ENCODE measurements at places on chromosomes 6 and 20. TPM values are rescaled to one million over a fixed set of nuclear protein-coding genes. Genes with fewer than 3 reads are reported as not detected.

GRCh38 chr6:140281236-140281635, 906.8 kb upstream of the CITED2 start:
- no peak for DNase-seq

DNA sequence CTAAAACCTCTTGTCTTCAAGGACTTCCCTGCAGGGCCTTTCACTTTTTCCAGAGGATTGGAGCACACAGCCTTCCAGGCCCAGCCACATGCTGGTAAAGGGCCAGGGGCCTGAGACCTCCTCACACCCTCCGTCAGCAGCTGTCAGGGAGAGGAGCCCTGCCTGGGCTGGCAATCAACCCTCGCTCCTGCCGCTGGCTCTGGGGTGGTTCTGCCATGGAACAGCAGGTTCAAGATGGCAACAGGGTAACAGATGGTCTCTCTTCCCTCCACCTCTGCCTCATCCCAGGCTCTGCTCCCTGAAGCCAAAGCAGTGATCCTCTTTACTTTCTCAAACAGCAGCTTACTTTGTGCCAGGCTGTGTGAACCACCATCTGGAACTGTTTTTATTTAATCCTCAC, 23.8 kb downstream of the PCNA start:
- DNase-seq, result no peak

- DNase-seq, result peak; percentile 83
These were observed 13.3 kb upstream of the RBPJL start for GRCh38 chr20:45293041-45294002.

DNA sequence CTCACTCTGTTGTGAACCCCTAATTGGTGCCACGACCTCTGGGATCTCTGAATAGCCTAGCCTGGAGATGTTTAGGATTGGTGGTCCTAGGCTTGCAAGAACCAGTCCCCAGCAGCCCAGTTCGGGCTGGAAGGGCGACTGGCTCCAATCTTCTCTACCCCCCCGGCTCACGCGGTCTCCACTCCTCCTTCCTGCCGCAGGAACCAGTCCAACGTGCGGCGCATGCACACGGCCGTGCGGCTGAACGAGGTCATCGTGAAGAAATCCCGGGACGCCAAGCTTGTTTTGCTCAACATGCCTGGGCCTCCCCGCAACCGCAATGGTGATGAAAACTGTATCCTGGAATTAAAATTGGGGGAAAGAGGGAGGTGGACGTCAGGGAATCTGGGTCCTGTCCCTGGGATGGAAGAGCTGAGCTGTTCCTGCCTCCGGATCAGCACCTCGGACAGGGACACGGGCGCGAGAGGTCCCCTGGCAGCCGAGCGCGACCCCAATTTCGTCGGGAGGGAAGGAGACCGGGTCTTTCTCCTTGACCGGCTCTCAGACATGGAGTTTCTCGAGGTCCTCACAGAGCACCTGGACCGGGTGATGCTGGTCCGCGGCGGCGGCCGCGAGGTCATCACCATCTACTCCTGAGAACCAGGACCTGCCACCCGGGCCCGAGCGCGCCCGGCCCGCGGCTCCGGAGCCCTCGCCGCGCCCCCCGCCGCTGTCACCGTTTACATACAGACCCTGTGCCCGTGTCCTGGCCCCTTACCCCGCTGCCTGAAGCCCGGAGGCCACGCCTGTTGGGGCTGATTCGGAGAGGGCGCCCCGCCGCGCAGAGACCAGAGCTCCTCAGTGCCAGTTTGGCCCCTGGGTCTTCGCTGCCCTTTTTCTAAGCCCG, 28.2 kb downstream of the SLC12A5 start:
- no peak for DNase-seq

Gene PHF3
- 28.8 TPM for total RNA-seq

GRCh38 chr20:21796059-21796458, 90.6 kb downstream of the PAX1 start:
- DNase-seq, result no peak

- DNase-seq, result no peak
These were observed 32.7 kb upstream of the MCM3 start for GRCh38 chr6:52317211-52317610.

Gene GJA10
- not detected for total RNA-seq

- no peak for DNase-seq
These were observed 157.3 kb downstream of the BTBD9 start for GRCh38 chr6:38482466-38482865.

DNA sequence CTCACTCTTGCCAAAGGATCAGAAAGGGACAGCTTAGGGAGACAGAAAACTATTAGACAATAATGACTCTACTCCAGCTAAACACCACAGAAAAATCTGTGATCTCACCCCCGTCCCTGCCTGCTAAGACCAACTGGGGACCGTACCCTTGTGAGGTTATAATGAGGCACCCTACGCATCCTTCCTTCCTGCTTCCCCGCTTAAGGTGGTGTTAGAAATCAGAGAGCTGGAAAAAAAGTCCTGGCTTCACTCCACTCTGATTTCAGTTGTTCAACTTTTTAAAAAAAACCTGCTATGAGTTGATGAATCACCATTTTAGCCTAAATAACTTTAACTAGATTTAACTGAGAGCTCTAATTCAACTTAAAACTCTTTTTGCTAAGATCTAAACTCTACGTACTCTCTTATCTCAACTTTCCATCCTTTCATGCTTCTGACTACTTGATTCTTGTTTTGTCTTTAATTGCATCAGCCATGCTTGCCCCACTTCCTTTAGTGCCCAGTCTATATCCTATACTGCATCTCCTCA, 35.8 kb upstream of the TMEM14A start:
- DNase-seq, result no peak

Gene TRIM40
- not detected for total RNA-seq

DNA sequence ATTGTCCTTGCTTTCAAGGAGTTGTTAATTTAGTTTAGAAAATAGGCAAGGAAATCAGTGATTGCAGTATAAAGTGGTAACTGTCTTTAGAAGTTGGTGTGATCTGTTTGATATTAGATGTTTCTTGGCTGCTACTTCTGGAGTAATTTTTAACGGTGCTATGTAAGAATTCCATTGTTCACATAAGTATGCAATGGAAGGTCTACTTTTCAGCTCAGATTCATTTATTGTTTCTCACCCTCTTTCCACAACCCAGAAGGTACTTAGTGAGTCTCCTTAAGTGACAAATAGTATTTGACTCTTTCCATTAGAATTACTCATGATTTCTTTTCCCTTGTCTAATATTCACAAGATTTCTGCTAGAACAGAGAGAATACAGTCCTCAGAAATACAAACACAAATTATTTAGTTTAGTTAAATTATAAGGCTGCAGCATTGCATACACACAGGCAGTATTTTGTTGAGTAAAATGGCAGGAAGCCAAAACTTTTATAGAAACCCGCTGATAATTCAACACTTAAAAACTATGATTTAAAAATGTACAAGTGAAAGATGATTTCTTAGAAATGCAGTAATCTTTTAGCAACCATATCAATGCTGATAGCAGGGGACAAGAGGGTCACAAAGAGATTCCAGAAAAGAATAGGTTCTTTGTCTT, 554.3 kb downstream of the CD109 start:
- DNase-seq, result no peak

DNA sequence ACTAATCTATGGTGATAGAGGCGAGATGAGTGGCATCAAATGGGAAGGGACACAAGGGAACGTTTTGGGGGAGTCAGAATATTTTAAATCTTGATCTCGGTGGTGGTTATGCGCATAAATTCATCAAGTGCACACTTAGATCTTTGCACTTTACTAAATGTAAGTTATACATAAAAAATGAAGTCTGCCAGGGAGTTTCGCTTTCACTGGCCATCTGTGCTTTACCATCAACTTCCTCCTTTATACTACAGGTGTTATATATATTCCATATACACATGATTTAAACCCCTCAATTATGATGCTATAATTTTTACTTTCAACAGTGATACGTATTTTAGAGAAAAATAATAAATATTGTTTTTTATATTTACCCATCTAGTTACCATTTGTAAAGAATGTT, 97.6 kb upstream of the AKIRIN2 start:
- DNase-seq, result no peak

GRCh38 chr6:57134954-57135353, 37.2 kb upstream of the BAG2 start:
- no peak for DNase-seq

Gene PTCHD4
- 1.6 TPM for total RNA-seq

DNA sequence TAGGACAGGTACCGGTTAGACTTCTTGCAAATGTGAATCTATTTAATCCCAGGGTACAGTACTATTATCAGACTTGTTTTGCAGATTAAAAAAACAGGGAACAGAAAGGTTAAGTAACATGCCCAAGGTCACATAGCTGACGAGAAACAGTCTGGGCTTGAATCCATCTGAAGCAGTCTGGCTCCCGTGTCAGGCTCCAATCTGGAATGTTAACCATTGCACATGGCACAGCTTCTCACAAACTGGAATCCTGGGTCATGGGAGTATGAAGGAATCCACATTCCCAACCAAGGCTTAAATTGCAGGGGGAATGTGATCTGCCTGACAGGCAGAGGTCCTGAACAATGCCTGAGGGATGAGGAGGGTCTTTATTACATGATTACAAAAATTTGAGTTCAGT, 187.5 kb upstream of the SPTLC3 start:
- DNase-seq, result no peak

DNA sequence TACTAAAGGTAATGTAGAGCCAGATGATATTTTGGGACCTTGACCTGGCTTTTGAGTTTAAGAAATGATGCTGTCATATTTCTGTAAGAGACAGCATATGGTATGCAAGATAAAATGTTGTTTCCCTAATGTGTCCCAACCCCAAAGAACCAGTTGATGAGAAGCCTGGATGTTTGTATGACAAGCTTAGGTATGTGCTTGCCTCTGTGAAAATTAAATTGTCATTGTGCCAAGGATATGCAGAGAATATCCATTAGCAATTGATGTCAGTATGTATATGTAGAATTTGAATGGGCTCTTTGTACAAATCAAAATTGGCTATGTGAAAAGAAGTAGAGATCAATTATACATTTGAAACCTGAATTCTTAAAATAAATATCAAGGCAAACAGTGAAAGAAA, 650.8 kb upstream of the EYS start:
- DNase-seq, result no peak

Gene DYNLT2
- 1.3 TPM for total RNA-seq

- peak; percentile 28 for DNase-seq
These were observed 241.0 kb downstream of the ADGRG6 start for GRCh38 chr6:142542704-142543233.

- peak; percentile 97 for DNase-seq
These were observed 4.2 kb upstream of the NTSR1 start for GRCh38 chr20:62704341-62704948.

Gene RAET1G
- total RNA-seq, result 1.2 TPM

Gene AKAP7
- 4.7 TPM for total RNA-seq

GRCh38 chr6:7727086-7727945, 1.4 kb downstream of the BMP6 start:
- DNase-seq, result no peak

- DNase-seq, result peak; percentile 88
These were observed at the start of gene MPC1 for GRCh38 chr6:166382933-166383801. Gene MPC1, minus strand, starts transcription at chr6:166382940. Its CDS starts 64 bp downstream, at chr6:166382876.

Gene LINC00237
- total RNA-seq, result not detected

- DNase-seq, result no peak
These were observed 2.3 kb downstream of the FILIP1 start for GRCh38 chr6:75491291-75491690.

Gene TSPO2
- not detected for total RNA-seq

DNA sequence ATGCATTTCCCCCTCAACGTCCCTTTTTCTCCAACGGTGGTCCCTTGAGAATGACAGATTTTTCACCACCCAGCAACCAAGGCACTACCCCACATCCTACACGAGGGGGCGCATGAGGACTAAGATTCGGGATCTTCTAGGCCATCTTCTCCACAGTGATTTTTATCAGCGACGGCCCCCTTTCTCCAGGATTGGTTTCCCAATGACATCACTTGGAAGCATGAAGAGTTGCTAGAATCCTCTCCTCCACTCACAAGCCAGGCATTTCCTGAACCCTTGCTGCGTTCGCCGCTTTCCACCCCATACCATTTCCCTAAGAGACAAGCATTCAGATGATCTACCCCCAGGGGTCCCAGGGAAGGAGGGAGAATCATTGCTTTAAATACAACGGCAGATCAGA, 252.0 kb downstream of the HIVEP2 start:
- peak; percentile 58 for DNase-seq

Gene EDN1
- 12.0 TPM for total RNA-seq

DNA sequence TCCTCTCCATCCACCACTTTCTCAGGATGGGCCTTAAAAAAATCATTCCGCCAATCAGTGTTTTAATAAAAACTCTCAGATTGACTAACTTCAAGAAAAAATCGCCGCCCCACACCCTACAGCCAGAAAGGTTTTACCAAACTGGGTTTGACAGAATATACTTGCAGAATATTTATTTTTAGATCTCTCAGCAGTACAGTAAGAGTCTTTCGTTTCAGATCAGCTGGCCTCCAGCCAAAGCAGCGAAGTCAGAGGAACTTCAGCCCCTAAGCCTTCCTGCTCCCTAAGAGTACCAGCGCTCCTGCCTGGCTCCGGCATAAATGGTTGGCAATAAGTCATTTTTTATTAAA, 24.7 kb downstream of the TBC1D7 start:
- no peak for DNase-seq

Gene KCNK16
- total RNA-seq, result not detected

DNA sequence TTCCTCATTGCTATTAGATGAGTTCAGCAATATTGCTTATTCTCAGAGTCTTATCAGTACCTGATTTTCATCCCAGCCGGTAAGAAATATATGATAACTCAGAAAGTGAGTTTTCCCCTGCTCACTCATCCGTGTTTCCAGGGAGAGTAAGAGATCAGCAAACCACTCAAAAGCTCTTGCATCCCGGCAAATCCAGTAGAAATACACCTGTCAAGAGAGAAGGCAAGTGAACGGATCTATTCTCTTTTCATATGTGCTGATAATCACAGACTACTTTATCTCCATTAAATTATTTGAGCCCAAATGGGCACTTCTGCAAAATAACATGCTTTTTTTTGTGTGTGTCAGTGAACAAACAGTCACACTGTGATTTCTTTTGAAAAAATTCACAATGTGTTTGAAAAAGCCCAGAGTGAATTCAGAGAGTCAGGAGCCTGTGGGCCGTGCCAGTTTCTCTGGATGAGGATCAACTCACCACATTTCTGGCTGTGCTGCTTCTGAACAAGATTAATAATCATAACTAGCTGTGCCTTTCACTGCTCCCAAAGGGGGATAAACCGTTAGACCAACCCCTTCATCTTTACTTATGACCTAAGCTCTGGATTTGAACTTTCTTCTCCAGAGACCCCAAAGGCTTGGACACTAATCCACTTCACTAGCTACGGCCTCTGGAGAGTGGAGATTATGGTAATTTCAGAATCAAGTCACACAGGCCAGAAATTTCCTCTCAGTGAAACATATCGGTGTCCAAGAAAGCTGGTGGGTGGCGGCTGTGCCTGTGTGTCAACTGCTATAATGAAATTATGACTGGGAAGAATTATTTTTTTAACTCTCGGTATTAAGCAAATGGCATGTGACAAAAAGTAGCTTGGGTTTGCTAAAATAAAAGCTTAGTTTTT, 44.2 kb downstream of the NOX3 start:
- no peak for DNase-seq

GRCh38 chr6:63530182-63530581, 42.1 kb upstream of the LOC128125822 start:
- no peak for DNase-seq

GRCh38 chr6:31769684-31770371, 7.3 kb downstream of the VWA7 start:
- peak; percentile 51 for DNase-seq
